Activated naive CD4-positive, alpha-beta T cell treated with anti-CD3 and anti-CD28 coated beads, Interleukin-2, amount 10 ng/mL, durations not matched to agents 5 hours and 36 hours (primary cell): ENCODE measurements at places on chromosomes 2 and 18. TPM values are rescaled to one million over a fixed set of nuclear protein-coding genes. Genes with fewer than 3 reads are reported as not detected.

The KIAA2012 gene
- total RNA-seq: not detected

The NOTO gene
- total RNA-seq: not detected

The PROKR1 gene
- total RNA-seq: not detected

The CD207 gene
- not detected for total RNA-seq
